Fibroblast of pulmonary artery (primary cell): ENCODE measurements at places on chromosomes 11 and 22.
A peak's percentile ranks its signal among the peaks of the same experiment; 100 is the strongest.

DNA sequence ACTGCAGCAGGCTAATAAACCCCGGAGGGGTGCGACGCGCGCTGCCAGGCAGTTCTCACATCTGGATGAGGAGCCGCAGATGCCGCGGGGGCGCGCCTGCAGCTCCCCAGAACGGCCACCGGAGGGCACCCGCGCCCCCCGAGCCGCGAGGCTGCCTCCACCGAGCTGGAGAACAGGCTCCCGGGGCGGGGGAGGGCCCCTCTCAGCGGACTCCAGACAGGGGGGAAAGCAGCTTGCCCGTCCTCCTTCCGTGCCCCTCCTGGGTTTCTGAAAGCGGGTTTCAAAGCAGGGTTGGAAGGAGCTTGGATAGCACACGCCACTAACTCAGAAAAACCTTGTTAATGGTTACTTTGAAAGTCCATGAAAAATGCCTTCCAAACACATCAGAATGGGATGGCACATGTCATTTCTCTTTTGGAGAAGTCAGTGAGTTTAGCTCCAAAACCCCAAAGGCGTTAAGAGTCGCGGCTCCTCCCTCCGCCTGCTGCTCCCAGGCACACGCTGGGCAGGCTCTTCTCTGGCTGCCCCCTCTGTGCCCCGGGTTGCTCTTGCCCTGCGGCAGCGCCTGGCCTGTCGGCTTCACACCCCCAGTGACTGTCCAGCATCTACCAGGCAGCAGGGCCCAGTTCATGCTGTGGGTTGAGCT lies 317.8 kb downstream of the NTM start:
- peak; percentile 62 for DNase-seq

GRCh38 chr11:8206251-8207079 lies 37.6 kb upstream of the RIC3 start:
- peak; percentile 22 for DNase-seq

- DNase-seq, result no peak
These were observed 144.0 kb downstream of the FBXO7 start for GRCh38 chr22:32618441-32619140.

- DNase-seq, result no peak
These were observed 77.7 kb downstream of the FAM76B start for GRCh38 chr11:95711945-95712221.

- no peak for DNase-seq
These were observed 57.8 kb downstream of the BRD1 start for GRCh38 chr22:49769691-49770546.

GRCh38 chr11:6673523-6674218 lies 9.5 kb downstream of the MRPL17 start:
- DNase-seq, result no peak
